Thyroid gland (tissue), 4 donors: ENCODE measurements at places on chromosomes 12 and 14. TPM values are rescaled to one million over a fixed set of nuclear protein-coding genes. Genes with fewer than 3 reads are reported as not detected.
A peak's percentile ranks its signal among the peaks of the same experiment; 100 is the strongest.

VASH1 gene
- total RNA-seq: 3.5 TPM

GYS2 gene
- total RNA-seq: not detected

PMEL gene
- 1.7 TPM for total RNA-seq

TNFAIP2 gene
- 31.5 TPM for total RNA-seq

BCL11B gene
- 1.8 TPM for total RNA-seq

- DNase-seq: no peak
- H3K27me3 ChIP-seq: no peaks in the 10 kb centered on the region
- no peaks in the 10 kb centered on the region for H3K4me1 ChIP-seq
- no peak overlapping the region for H3K4me3 ChIP-seq
These were observed 169.8 kb upstream of the PLXNC1 start for GRCh38 chr12:93978553-93978952.

KLHDC1 gene
- 14.8 TPM for total RNA-seq

- no peak for DNase-seq
- H3K4me1 ChIP-seq: peaks cover 4% of the 10 kb centered on the region
- H3K27me3 ChIP-seq: no peaks in the 10 kb centered on the region
- H3K27ac ChIP-seq: no peak overlapping the region
These were observed 44.2 kb upstream of the FOXN3 start for GRCh38 chr14:89461256-89461655.

GRCh38 chr12:1706632-1706980 lies 15.7 kb downstream of the ADIPOR2 start:
- no peaks in the 10 kb centered on the region for H3K27me3 ChIP-seq
- no peak overlapping the region for H3K27ac ChIP-seq

- no peaks in the 10 kb centered on the region for H3K27me3 ChIP-seq
- H3K27ac ChIP-seq: no peak overlapping the region
- peaks cover 28% of the 10 kb centered on the region for H3K4me1 ChIP-seq
- no peaks in the 10 kb centered on the region for H3K36me3 ChIP-seq
- peak; percentile 20 for DNase-seq
These were observed 5.5 kb downstream of the CEP170B start for GRCh38 chr14:104870368-104871144.

RNF31 gene
- total RNA-seq: 67.4 TPM

DNA sequence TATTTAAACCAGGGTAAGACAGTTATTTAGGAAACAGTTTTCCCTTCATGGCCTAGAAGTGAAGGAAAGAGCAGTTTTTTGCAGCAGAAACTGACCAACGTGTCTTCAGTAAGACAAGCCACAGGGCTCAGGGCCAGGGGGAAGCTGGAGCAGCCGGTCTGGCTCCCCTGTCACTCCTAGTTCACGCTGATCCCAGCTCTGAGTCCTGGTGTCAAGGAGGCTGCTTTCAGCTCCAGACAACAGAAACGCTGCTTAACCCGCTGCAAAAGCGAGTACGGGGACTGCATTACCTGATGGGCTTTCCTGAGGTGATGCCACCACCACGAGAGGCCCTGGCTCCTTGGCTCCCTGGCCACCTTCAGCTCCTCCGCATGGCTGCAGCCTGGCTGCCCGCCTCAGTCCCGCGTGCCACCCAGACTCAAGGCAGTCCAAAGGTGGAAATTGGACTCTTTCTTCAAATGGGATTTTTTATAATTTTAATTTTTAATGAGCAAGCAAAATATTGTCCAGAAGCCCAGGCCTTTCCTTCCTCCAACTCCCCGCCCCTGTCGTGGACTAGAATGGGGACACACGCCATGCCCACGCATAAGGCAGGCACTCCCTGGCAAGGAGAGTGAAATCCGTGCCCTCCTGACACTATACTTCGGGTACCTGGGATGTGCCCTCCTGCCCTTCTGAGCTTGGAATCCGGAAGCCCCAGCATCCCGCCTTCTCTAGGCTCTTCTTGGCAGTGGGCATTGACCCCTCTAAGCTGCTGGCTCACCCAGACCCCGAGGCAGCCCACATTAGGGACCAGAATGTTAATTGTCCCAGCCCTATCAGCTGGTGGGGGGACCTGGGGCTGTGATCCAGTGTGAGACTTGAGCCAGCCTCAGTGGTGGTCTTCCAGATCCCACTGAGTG lies 85.0 kb downstream of the PAPOLA start:
- no peak overlapping the region for H3K27ac ChIP-seq
- H3K4me3 ChIP-seq: no peak overlapping the region
- H3K36me3 ChIP-seq: no peaks in the 10 kb centered on the region
- H3K27me3 ChIP-seq: peaks cover 2% of the 10 kb centered on the region
- no peaks in the 10 kb centered on the region for H3K4me1 ChIP-seq
- DNase-seq: no peak

CCNB1IP1 gene
- 150 TPM for total RNA-seq

- no peak overlapping the region for H3K27ac ChIP-seq
- no peaks in the 10 kb centered on the region for H3K27me3 ChIP-seq
- no peak overlapping the region for H3K4me3 ChIP-seq
- no peaks in the 10 kb centered on the region for H3K4me1 ChIP-seq
These were observed 6.8 kb downstream of the WDHD1 start for GRCh38 chr14:55019968-55020554.

DNA sequence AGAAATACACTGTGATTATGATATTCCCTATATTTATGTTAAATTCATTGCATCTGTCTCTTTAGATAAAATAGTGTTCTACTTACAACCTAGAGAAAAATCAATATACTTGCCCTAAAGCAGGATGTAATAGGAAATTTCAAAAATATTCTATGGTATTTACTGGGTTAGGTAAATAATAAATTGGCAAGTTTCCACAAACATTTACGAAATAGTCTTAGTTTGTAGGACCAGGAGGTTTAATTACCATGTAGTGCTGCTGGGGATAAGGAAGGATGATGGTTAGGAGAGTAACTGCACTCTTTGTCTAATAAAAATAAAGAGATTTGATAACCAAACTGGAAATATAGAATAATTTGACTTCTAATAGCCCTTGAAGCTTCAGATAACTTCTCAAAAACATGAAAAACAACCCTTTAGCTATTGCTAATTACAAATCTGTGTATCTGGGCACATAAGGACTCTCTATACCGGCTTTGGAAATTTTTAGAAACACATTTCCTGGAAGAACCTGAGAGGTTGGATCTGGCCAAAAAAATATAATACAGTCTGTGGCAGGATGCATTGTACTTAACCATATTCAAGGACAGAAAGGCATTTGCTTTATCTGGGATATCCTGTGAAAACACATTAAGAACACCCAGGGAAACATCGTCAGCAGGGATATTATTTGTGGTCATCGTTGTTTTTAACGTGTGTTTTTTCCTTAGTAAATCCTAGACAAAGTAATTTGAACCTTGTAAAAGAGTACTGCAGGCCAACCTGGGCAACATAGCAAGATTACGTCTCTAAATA lies 36.7 kb upstream of the TMCC3 start:
- no peak for DNase-seq
- peaks cover 11% of the 10 kb centered on the region for H3K4me1 ChIP-seq
- H3K4me3 ChIP-seq: no peak overlapping the region

DNA sequence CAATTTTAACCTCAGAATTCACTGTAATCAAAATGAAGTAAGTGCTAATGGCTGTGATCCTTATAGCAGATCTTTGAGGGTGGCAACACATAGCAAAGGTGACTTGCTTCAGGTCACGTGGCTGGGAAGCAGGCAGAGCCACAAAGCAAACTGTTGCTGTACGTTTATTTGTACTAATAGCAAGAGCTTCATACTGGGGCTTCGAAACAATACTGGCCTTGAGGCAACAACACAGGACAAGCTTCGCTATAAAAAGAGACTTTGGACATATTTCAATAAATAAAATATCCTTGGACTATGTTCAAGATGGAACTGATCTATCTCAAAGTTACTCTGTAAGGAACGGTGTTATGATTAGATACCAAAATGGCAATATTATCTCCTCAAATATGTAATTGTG lies 44.6 kb downstream of the MSRB3 start:
- no peak overlapping the region for H3K4me3 ChIP-seq
- no peak overlapping the region for H3K27ac ChIP-seq
- no peak for DNase-seq
